ENCODE measurements at places on chromosomes 7 and 10.

DNA sequence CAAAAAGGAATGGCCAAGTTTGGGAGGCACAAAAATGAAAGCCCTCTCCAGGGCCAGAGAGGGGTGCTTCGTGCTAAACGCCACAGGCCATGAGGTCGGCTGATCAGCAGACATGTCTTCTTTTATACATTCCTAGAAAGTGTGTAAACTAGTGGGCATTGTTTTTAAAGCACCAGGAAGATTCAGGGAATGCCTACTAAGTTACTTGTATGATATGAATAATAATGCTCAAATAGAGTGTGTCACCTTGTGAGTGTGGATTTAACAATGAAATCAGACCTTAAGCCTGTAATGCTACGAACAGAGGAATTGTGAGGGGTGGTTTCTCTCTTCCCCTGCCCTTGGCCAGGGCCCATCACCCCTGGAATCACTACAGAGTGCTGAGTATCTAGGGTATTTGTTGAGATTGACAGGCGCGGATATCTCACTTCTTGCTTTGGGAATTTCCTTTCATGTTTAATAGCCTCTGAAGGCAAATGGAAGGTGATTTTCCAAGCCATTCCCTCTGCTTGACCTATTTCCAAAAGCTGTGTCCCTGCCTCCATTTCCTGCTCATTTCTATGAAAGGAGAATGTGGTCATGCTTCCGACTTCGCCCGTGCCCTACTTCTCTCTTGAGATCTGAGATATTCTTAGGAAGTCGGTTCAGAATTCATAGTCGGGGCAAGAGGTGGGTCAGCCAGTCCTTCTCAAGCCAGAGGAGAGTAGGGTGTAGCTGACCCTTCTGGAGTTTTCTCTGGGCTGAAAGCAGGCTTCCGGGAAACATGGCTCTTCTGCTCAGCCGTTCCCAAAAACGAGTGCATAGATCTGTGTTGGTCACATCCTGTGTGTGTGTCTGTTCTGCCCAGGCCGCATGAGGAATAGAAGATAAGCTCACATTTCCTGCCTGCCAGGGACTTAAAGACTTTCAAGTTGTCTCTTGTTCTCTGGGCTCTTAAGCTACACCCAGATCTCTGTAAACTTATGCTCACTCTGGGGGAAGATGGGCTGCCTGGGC lies 167.8 kb upstream of the ITGB1 start:
- no peak for DNase-seq

DNA sequence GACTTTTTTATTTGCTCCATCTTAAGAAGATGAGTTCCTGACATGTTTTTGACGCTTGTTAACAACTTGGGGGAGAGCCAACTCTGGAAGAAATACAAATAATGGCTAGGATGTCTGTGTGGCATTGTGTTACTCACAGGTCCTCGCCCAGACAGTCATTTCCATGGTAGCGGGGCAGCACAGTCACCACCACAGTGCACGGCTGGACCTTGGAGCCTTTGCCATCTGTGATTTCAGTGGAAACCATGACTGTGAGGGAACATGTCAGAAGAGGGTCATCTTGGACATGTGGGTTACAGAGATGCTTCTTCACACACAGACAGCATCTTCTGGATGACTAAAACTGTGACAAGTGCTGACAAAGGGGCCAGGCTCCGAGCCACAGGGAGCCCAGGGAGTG lies 74.5 kb downstream of the PKD1L1 start:
- peak; percentile 30 for DNase-seq

GRCh38 chr7:50512384-50512783 lies 52.8 kb downstream of the DDC start:
- no peak for DNase-seq

DNA sequence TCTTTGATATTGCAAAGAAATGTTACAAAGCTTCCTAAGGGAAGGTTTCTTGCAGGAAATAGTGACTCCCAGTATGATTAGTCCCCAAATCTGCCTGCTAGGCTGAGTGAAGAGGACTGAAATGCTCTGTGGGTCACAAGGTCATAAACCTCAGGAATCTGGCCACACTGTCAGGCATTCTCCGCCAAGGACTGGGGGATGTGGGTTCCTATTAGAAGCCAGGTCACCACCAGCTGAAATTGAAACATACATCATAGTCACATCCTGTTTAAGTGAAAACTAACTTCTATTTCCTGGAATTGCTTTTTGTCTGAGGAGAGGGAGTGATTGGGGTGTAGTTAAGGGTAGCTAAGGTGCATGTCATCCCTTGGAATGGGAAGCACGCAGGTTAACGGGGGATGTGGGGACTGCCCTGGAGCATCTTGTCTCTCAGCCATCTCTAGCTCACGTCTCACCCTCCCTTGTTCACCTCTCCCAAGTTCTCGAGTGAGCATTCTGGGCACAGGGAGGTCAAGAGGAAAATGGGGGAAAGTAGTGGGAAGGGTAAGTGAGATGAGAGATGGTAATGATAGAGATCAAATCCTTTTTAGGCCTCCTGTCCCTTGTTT lies 12.0 kb upstream of the GSAP start:
- no peak for DNase-seq

DNA sequence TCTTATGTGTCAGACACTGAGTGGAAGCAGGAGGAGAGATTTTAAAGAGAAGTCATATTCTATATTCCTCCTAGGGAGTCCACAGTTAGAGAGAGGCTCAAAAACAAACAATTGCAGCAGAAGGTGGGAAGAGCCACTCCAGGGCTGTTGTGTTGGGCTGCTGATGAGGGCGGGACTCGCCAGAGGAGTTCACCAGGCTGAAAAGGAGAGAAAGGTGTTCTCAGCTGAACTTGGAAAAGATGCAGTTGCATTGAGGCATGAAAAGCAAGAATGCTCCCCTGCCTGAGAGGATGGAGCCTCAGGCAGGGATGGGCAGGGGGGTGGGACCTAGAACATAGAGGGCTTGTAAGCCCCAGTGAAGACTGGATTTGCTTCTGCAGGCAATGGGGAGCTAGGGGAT lies 324.2 kb downstream of the CXCL12 start:
- no peak for DNase-seq

DNA sequence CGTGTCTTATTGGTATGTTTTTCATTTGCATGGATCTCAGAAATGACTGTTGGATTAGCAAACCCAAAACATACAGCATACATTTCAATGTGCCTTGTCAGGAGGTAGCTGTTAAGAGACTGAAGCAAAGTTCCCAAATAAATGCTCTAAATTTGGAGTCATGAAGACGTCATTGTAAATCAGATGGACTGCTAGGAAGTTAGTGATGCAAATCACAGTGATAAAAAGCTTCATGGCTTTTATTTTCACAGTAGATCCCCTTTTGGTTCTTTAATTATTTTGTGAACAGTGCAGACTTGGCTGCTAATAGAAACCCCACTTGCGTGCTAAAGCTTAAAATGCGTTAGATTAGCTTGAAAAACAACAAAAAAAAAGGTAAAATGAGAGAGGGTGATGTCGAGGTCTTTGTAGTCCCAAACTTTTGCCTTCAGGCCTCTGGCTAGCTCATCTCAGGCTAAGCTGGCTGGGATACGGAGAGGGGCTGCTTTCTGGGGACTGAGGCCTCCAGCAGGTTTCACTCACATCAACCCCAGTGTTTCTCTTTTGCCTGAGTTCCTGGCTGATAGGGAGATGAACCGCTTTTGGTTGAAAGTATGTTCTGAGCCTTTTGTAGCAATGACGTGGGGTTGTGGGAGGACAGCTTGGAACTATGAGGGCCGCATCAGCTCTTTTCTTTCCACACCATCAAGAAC lies 107.1 kb upstream of the CDCA7L start:
- DNase-seq = no peak

- DNase-seq = no peak
Measured at GRCh38 chr10:34615770-34616169, 199.3 kb downstream of the PARD3 start.

DNA sequence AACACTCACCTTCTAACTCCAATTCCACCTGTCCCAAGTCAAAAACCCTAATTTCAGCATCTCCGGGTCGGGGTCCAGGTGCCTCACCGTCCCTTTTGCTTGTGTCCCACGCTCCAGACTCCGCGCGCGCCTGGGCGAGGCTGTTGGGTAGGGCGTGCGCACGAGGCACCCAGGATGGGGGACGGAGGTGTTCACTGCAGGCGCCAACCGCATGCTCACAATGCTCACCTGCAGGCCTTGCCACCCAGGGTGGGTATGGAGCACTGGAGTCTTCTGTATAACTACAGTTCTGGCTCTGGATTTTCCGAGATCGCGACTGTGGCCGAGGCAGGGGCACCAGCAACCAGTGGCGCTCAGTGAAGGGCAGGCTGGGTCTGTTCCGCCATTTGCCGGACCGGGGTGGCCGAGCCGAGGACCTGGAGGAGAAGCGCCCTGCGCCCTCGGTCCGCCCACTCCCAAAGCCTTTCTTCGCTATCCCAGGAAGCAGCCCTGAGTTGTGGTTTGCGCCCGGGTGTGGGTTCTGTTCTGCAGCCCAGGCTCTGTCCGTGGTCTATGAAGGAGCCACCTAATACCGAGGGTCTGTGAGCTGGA lies 8.7 kb downstream of the FAM200A start:
- no peak for DNase-seq

GRCh38 chr10:119575506-119575905 lies 21.3 kb downstream of the TIAL1 start:
- peak; percentile 18 for DNase-seq

DNA sequence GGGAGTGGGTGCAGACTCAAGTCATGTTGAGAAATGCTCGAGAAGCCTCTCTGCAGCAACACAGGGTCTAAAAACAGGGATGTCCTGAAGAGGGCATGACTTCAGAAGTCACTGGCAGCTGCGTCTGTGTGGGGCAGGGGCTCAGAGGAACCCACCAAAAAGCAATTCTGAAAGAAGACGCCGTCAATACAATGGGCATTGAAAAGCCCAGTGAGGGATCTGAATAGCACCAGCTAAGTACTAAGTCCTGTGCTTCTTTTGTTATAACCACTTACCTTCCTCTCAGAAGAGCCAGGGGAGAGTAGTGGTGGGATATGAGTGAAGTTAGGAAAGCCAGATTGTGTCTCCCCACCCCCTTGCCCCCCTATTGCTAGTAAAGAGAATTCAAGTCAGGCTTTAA lies 137.2 kb downstream of the INHBA start:
- no peak for DNase-seq

Measured in T47D (cell line).